D341Med (cell line): ENCODE measurements at places on chromosomes 6 and 20.
A peak's percentile ranks its signal among the peaks of the same experiment; 100 is the strongest.

GRCh38 chr6:43278524-43279078 lies 19.5 kb upstream of the SLC22A7 start:
- no peak for DNase-seq

DNA sequence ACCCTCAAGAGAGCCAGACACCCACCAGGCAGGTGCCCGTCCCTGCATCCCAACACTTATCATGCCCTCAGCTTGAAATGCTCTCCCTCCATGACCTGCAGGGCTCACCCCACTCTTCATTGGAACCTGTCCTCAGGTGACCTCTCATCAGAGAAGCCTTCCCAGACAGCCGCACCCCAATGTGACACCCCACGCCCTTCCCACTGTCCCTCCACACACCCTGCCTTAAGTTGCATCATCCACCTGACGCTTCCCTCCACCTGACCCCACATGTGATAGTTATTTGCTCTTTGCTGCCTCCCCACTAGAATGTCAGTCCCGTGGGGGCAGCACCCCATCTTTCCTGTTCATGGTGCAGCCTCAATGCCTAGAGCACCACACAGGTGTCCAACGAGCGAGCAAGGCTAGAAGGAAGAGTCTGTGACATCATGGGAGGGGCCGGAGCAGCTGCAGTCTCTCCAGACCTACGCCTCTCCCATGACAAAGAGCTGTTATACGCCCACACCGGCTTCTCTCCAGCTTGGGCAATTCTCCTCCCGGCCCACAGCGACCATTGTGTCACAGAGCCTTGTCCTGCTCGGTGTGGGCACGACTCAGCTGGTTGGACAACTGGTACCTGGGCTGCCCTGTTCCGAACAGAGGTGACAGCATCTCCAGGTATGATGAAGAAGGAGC lies 58.2 kb downstream of the NFATC2 start:
- DNase-seq, result no peak

DNA sequence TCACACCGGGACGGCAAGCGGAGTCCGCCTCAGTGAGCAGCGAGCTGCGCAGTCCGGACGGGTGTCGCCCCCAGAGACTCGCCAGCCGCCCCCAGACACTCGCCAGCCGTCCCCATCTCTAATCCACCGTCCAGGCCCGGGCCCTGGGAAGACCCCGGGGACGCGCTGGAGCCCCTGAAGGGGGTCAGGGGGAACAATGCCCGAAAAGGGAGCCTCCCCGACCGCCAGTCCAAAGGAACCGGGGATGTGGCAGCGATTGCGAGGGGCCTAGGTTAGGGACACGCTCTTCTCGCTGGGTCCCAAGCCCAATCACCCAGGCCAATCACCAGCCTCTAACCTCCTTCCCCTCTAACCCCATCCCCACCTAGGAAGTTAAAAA lies 33.1 kb downstream of the TFAP2A start:
- DNase-seq, result no peak

DNA sequence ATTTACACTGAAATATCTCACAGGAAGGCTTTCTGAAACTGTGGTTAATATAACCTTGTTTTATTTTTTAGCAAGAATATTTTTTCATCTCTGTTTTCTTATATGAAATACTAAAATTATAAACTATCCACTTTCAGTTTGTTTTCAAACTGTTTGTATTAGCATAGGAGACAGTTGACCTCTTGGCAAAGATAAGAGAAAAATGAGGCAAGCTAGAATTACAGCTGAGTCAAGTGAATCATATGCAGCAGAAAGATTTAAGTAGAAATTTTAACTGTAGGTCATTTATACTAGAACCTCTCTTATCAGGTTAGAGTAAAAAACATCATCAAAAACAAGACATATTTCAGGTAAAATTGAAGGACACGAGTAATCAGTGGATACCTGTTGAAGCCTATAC lies 792.6 kb downstream of the PHF3 start:
- no peak for DNase-seq

- DNase-seq, result no peak
Observed at GRCh38 chr6:158703111-158703836, 53.4 kb downstream of the SYTL3 start.

DNA sequence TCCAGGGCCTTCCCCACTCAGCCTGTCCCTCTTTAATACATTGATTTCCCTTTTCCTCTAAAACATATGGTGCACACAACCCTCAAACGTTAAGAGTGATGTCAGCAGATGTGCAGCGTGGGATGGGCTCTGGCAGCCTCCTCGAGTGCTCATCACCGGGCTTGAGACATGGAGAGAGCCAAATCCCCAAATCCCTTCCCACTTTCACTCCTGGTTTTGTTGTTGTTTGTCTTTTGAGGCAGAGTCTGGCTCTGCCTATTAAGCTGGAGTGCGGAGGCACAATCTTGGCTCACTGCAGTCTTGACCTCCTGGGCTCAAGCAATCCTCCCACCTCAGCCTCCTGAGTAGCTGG lies 5.8 kb upstream of the PLTP start:
- DNase-seq, result no peak

DNA sequence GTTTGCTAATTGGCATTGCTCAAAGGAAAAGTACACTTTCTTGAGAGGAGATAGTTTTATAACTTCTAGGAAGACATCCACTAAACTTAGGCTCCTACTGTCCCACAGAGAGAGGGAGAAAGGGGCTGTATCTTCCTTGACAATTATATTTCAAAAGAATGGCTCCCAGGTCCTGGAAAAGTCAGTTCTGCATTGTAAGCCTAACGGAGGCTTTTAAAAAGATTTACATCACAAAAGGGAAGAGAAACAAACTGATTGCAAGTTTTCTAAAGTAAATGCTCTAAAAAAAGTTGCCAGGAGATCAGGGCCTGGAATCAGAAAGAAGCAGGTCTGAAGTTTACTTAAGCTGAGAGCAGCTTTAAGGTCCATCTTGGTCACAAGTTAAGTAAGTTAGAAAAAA lies 839.5 kb downstream of the FRK start:
- no peak for DNase-seq

DNA sequence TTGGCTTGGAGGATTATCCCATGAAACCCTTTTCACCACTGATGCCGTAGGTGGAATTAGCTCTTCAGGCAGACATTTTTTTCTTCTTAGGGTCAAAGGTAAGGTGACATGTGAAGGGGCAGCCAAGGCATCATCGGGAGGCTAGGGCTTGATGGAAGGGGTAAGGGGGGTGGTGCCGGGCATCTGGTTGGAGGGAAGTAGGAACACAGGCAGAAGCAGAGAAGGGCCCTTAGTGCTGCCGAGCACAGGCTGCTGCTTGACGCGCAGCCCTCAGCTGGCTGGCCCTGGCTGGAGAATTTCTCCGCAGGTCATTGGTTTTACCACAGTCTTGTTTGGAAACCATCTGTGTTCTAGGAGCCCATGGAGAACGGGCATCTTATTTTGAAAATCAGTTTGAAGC lies 54.7 kb downstream of the TRAF3IP2 start:
- peak; percentile 60 for DNase-seq

DNA sequence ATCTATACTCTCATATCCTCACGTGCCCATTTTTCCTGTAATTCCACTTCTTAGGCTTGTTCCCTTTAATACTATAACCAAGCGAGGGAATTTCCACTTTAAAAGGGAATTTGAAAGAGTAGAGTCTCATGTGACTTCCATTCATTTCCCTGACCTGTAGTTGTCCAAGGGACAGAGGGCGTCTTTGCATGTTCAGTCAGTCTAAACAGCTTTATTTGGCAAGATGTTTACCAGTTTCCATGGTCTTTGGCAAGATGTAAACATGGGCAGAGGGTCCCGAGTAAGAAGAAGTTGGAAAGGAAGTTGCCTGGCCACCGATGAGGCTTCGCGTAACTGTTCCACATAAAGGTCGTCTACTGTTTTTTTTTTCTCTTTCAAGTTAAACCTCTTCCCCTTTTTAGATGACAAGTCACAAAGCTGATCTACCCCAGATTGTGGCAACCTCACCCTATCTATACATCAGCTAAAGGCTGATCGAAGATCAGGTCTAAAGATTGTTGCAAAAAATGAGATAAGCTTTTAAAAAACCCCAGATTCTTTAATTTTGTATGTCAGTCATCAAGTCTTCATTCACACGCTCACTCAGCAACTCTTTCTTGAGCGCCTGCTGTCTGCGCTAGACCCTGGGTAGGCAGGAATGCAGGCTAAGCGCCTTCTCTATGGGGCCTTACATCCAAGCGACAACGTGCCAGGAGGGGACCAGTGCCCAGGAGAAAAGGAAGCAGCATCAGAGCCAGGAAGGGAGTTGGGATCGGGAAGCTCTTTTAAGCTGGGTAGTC lies 31.7 kb upstream of the CCR6 start:
- DNase-seq, result no peak

- no peak for DNase-seq
Observed at GRCh38 chr20:62663145-62664018, 21.1 kb downstream of the SLCO4A1 start.

- no peak for DNase-seq
Observed at GRCh38 chr6:24551139-24551538, 56.4 kb downstream of the ALDH5A1 start.

DNA sequence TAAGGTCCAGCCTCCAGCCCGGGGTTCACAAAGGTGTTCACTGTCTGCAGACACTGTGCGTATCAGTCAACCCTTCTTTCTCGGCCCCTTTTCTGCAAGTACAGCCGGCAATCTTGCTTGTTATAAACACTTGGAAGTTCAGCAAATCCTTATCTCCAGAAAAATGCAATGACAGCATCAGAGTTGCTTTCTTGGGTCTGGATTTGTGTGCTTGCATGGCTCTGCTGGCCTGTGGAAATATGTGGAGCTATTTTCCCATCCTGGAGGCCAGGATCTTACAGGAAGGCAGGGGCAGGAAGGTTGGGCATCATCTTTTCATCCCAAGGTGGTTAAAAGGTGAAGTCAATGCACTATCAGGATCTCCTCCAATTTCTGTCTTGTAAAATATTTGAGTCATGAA lies 100.3 kb downstream of the SMOC2 start:
- no peak for DNase-seq

DNA sequence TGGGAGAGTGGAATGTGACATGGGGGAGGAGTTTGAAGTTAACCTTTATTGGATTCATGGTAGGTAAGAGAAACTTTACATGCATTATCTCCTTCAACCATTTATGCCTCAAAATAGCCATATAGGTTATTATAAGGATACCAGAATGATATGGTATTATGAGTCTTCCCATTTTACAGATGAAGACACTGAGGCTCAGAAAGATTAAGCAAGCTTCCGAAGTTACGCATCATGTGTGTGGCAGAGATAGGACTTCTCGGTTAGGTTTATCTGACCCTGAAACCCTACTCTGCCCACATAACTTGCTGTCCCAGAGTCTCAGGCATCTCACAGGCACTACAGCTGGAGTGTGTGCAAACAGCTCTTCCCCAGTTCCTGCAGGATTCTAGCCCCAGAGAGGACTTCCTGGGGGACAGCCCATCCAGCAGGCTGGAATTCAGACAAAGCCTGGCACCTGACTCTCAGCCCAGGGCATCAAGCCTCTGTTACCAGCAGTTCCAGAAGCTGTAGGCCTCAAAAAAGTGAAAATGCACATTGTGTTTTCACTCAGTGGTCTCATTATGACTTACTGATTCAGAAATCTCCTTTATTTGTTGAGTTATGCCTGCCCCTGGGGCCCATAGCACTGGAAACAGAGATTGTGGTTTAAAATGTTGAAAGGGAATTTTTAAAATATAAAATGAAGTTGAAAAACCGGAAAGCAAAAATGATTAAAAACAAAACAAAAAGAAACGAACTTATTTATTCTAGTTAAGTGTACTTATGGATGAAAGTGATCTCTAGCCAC lies 512.8 kb upstream of the CHD6 start:
- DNase-seq, result no peak

DNA sequence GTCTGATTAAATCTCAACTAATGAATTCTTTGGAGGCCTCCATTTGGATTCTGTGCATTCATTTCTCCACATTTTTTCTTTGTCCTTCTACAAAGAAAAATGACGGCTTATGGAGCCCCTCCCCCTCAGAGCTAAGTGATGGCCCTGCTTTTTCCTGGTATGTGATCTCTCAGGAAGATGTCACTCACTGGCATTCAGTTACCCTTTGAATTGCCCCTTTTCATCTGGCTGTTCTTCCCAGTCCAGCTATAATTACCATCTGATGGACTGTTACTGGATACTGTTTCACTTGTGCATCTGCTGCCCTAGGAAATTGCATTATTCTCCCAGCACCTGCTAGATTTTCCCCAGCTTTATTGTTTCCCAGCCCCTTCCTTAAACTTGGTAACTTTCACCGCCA lies 151.9 kb downstream of the CFAP61 start:
- no peak for DNase-seq

DNA sequence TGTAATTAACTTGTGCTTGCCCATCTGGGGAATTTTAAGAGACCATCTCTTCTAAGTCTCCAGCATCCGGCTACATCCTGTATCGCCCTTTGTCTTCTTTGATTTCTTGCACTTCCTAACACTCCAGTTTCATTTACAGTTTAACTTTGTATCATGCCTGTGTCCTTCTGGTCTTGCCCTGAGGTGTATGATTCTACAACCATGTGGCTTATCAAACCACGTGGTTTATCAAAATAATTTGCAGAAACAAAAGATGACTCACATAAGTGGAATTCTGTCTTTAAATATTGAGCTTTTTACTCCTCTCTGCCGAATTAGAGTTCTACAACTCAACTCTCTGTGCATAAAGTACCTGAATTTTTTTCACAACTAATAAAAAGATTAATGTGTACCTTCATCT lies 580.7 kb downstream of the KIF16B start:
- no peak for DNase-seq

DNA sequence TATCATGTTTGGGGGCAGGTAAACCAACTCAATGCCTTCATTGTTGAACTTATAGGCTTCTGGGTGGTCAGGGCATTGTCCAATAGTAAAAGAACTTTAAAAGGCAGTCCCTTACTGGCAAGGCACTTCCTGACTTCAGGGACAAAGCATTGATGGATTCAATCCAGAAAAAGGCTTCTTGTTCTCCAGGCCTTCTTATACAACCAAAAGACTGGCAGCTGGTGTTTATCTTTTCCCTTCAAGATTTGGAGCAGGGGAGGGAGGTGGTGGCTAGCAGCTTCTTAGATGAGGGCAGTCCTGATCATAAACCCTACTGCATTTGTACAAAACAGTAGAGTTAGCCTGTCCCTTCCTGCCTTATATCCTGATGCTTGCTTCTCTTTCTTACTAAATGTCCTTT lies 57.5 kb downstream of the NCOA3 start:
- no peak for DNase-seq

- no peak for DNase-seq
Observed at GRCh38 chr6:46113370-46113769, 16.4 kb upstream of the ENPP4 start.

GRCh38 chr6:18219591-18219990 lies 44.7 kb downstream of the DEK start:
- no peak for DNase-seq

- peak; percentile 51 for DNase-seq
Observed at GRCh38 chr6:27178407-27178730, 69.1 kb upstream of the PRSS16 start.

DNA sequence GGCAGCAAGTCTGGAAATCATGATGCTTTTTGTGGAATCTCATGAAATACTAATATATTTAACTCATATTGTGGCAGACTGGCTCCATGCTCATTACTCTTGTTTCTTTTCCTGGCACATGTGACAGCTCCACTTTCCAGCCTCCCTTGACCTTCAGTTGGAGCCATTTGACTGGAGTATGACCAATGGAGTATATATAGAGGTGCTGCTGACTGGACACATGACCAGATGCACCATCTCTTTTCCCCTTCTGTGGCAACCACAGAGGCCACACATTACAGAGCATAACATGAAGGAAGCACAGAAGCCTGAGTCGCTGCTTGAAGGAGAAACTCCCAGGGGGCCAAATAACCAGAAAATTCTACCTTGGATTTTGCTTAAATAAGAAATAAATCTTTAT lies 77.4 kb downstream of the MKKS start:
- no peak for DNase-seq

GRCh38 chr6:158030380-158031300 lies 49.0 kb downstream of the SYNJ2 start:
- no peak for DNase-seq
